ENCODE measurements at places on chromosomes 5 and 9. TPM values are rescaled to one million over a fixed set of nuclear protein-coding genes. Genes with fewer than 3 reads are reported as not detected.
A peak's percentile ranks its signal among the peaks of the same experiment; 100 is the strongest.

DNA sequence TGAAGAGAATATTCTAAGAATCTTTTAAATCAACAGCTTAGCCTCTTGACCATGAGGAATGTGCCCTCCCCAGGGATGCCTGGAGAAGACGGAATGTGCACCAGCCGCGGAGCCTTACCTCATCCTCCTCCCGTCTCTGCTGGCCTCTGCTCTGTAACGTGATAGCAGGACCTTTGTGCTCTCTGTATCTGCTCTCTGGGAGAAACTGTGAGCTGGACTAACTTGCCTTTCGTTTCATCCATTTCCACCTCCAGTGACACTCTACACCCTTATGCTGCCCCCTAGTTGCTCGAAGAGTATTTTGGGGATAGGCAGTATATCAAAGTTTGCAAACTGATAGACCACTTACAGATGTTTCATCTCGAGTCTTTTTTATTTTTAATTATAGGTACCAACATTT, 141.4 kb downstream of the NPR3 start:
- no peak for DNase-seq

The FYB1 gene
- total RNA-seq, result not detected

The IL13 gene
- total RNA-seq, result not detected

DNA sequence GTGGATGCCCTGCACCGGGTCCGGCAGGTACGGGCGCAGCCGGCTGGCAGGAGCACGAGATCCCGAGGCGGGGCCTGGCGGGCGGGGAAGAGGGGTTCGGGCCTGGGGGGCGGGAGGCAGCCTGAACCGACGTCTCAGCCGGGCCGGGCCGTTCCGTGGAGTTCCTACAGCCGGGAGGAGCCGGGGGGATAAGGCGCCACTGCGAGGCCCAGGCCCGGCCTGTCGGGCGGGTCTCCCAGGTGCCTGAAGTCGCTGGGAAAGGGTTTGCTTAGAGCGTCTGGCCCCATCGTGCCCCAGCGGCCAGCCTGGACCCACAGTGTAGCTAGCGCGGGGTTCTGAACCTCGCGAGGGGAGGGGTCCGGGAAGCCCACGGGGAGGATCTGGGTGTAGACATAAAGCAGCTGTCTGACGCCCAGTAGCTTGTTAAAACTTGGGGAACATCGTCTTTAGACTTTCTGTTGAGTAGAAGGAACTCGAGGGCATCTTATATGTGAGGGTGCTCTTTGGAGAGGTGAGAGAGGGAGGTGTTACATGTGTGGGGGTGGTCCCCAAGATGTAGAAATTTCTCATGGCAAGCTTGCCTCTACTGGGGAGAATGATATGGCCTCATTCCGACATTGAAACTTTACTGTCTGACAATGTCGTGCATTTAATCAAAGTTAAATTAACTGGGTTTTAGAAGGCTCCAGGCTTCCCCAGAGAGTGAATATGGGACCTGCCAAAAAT, 524 bp downstream of the FUBP3 start:
- DNase-seq, result no peak

GRCh38 chr5:111422245-111422644, 90.1 kb downstream of the STARD4 start:
- DNase-seq, result no peak

The FBN2 gene
- 4.4 TPM for total RNA-seq

GRCh38 chr9:8845376-8845775, 1045.8 kb upstream of the DMAC1 start:
- DNase-seq, result peak; percentile 36

Measured in G401 (cell line).